ENCODE measurements at places on chromosomes 11 and 22.

DNA sequence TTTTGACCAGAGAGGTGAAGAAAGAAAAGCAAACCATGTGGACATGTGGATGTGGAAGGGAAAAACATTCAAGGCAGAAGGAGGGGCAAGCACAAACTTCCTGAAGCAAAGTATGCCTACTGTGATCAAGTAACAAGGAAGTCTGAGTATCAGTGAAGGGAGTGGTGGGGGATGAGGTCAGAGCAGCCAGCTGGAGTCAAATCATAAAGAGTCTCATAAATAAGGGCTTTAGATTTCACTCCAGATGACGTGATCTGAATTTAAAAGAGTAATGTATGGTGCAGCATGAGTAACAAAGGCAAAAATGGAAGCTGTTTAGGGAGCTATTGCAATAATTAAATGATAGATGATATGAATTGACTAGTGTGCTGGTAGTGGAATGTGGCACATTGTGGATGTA lies 665.4 kb upstream of the CCDC90B start:
- no peak for DNase-seq

DNA sequence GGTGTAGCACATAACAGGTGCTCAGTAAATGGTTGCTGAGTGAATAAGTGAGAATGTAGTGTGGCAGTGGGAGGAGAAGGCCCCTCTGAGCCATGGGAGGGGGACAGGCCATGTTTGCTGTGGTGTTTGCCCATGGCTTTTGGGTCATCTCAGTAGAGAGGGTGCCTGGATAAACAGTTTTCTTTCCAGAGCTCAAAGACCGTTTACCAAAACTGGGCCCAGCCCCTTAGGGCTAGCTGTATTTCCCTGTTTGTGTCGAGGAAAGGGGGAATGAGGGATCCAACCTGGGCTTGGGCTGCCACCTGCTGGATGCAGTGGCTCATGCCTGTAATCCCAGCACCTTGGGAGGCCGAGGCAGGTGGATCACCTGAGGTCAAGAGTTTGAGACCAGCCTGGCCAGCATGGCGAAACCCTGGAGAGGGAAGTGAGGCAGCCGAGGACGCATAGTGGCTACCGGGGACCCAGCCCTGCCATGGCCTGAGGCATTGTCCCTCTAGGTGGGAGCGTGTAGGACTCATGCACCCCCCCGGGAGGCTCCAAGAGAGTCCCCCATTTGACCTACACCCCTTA lies 8.7 kb upstream of the LTO1 start:
- DNase-seq, result no peak

GRCh38 chr22:42562279-42562678 lies 8.5 kb downstream of the SERHL2 start:
- no peak for DNase-seq

GRCh38 chr11:75100314-75100713 lies 3.6 kb upstream of the OR2AT4 start:
- DNase-seq, result no peak

GRCh38 chr11:79241205-79241851 lies 199.5 kb downstream of the TENM4 start:
- no peak for DNase-seq

DNA sequence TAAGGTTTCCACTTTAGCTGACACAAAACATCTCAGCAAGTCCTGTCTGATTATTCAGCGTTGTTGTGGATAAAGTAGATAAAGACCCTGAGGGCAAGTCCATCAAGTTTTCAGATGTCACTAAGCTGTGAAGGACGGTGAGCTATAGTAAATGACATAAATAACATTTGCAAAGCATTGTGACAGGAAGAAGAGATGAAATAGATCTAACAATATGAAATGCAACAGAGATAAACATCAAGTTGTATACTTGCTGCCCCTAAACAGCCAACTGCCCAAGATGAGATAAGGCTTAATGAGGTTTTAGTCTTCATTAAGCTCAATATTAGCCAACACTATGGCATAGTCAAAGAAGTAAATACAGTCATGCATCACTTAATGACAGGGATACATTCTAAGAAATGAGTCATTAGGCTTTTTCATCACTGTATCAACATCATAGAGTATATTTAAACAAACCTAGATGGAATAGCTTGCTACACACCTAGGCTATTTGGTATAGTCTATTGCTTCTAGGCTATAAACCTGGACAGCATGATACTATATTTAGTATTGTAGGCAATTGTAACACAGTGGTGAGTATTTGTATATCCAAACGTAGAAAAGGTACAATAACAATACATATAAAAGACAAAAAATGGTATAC lies 625.1 kb upstream of the ANO5 start:
- no peak for DNase-seq

DNA sequence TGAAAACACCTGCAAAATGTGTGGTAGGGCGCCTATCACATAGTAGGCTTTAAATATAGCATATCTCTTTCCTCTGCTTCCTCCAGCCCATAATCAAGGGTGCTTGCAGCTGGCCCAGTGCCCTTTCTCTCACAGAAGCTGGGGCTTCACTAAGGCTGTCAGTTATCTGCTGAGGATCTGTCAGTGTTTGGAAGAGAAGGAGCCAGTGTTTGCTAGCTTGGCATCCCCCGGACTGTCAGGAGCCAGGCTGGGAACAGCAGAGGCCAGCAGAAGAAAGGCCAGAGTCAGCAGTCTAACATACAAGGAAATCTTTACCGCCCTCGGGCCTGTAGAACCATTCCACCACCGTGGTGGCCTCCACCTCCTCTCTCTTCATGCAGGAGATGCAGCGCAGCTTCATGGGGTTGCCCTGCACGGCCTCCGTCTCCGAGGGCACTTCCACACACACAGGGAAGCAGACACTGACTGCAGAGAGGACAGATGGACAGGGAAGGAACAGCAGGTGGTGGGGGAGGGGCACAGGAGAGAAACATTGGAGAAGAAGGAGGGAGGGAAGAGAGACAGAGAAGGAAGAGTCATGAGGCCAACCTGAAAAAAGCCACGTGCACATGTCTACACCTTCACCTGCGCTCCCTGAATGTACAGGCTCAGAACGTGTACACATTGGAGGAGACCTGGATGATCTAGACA lies 9.0 kb downstream of the SCN3B start:
- DNase-seq, result no peak

DNA sequence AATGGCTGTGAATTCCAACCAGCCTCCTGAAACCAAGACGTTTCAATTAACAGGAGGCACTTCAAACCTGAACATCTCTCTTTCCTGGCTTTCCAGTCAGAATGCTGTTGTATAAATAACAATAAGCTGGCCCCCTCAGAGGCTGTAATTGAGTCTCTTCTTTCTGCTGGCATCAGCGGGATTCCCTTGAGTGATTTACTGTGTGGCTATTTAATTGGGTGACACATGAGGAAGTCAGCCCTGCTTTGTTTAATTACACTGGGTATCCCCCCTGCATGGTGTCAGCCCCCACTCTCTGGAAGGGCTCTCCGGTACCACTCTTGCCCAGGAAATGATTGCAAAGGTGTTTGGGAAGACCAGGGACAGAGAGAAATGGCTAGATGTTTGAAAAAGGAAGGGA lies 101.6 kb downstream of the NTM start:
- DNase-seq, result no peak

DNA sequence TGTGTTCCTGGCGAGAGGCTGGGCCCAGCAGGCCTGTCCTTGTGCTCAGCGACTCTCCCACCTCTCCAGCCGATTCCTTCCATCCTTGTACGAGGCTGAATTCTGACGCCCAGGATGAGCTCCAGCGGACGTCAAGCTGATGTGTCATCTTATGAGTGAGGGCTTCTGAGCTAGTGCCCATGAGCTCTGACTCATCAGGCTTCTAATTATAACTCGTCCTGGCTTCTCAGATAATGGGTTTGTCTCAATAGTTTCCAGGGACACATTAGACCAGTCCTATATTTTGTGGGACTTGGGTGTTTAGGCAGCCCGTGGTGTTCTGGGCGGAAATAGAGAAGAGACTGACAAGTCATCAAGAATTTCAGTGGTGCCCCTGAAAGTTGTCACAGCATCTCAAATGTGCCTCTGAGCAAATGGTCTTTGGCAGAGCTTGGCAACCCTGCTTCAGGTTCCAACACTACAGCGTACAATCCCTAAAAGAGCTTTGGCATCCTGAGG lies 108.2 kb upstream of the CD44 start:
- DNase-seq, result no peak

DNA sequence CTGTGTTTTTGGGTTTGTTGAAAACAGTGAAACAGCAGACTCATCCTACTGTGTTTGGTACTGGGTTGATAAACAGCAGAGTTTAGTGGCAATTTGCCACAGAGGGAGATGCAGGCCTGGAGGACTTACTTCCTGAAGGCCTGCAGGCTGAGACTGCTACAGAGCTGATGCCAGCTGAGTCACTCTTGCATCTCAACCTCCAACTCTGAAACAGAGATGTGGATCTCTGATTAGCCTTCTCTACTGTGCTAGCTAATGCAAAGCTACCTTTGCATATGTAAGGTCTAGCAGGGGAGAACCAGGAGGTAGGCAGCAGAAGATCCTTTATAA lies 14.3 kb downstream of the ATP5MG start:
- DNase-seq, result no peak

GRCh38 chr22:45491841-45492240 lies 10.8 kb upstream of the FBLN1 start:
- no peak for DNase-seq

- no peak for DNase-seq
Measured at GRCh38 chr22:47802421-47802820, 1040.0 kb downstream of the TBC1D22A start.

DNA sequence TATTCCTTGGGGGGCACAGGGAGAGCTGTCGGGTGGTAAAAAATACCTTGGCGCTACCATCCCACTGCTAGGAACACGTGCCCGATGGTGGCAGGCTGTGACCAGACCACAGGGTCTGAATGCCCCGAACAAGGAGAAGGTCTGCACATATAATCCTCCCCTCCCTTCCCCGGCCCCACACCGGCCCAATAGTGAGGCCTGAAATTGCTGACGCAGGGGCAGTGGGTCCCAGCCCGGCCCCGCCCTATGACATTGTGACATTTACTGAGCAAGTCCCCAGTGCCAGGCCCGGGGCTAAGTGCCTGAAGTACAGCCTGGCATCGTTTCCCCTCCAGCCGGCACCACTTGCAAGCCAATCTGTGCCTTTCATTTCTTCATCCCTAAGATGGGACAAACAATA lies 19.5 kb downstream of the MN1 start:
- no peak for DNase-seq
